ENCODE measurements at places on chromosomes 7 and 10. TPM values are rescaled to one million over a fixed set of nuclear protein-coding genes. Genes with fewer than 3 reads are reported as not detected.

The PDAP1 gene
- total RNA-seq, result 32.4 TPM

The CDH23 gene
- total RNA-seq, result 9.9 TPM

The DNA2 gene
- total RNA-seq, result 13.7 TPM

The OR6B1 gene
- total RNA-seq, result not detected

The LRMDA gene
- total RNA-seq, result 2.4 TPM

The PODXL gene
- 16.8 TPM for total RNA-seq

The MSMB gene
- not detected for total RNA-seq

The VAX1 gene
- total RNA-seq, result not detected

The GRK5 gene
- 17.7 TPM for total RNA-seq

The TLL2 gene
- not detected for total RNA-seq

The CDC14C gene
- total RNA-seq, result not detected

The HOXA2 gene
- total RNA-seq, result 24.8 TPM

The LRRC61 gene
- total RNA-seq, result 19.8 TPM

The CRTAC1 gene
- not detected for total RNA-seq

The RSU1 gene
- 28.9 TPM for total RNA-seq

The LIPN gene
- not detected for total RNA-seq

The ADD3 gene
- total RNA-seq, result 291 TPM

The AQP1 gene
- 86.5 TPM for total RNA-seq

Measured in Peyer's patch (tissue), 4 donors.